ENCODE measurements at places on chromosomes 5 and 9.

DNA sequence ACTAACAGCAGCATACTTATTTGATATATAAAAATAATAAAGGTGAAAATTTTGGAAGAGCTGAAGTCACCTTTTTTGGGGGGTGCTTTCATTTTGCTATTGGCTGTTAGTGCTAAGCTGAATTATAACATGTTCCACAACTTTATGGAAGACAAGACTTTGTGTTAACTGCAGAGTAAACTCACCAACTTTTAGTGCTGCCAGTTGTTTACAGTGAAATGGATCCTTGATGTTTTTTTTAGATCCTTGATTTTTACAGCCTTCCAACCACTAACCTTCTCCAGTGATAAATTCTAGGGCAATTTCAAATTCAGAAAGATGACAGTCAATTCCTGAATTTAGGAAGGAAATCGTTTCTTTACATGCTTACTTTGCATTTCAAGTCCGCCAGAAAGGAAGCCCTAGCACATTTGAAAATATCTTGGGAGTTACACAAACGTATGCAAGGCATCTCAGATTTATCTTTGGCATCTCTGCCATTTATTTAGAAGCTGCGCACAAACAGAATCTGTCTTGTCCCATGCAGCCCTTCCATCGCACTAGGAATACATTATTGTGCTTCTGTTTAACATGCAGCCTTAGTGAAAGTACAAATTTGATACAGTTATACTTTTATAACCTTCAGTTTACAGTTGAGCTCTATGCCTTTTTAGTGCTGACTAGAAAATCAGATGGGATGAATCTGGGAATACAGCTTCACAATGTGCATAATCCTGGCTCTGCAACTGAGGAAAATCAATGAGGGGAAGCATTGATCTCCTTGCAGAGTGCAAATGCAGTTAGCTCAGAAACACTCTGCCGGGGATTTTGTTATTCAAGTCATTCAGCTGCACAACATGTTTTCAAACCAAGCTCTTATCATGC is 142.4 kb upstream of the ZNF608 start:
- H3K27me3 ChIP-seq = no peaks in the 10 kb centered on the region
- H3K4me3 ChIP-seq = no peak overlapping the region
- no peaks in the 10 kb centered on the region for H3K36me3 ChIP-seq
- peaks cover 12% of the 10 kb centered on the region for H3K4me1 ChIP-seq

GRCh38 chr5:61286446-61287132 is 45.5 kb upstream of the ZSWIM6 start:
- H3K4me1 ChIP-seq = no peaks in the 10 kb centered on the region
- H3K27ac ChIP-seq = no peak overlapping the region
- no peak for DNase-seq
- H3K36me3 ChIP-seq = no peaks in the 10 kb centered on the region

DNA sequence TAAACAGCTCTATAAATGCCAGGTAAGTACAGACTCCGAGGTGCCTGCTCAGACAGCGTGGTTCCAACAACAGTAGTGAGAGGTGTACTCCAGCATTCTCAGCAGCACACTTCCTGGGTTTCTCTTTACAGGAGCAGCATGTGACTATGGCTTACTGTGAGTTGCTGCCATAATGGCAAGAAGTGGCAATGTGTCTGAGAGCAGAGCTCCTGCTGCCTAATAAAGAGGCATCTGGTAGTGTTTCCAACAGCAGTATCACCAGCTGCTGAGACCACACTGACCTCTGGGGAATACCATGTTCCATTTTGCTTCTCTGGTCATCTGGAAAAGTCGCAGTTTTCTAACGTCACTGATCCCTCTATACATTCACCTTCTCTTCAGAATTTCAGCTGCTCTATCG is 398.2 kb downstream of the SLCO4C1 start:
- H3K4me1 ChIP-seq = no peaks in the 10 kb centered on the region
- H3K4me3 ChIP-seq = no peak overlapping the region
- no peaks in the 10 kb centered on the region for H3K27me3 ChIP-seq
- DNase-seq = peak; percentile 3
- no peaks in the 10 kb centered on the region for H3K36me3 ChIP-seq

- H3K27ac ChIP-seq = no peak overlapping the region
- H3K27me3 ChIP-seq = peaks cover 20% of the 10 kb centered on the region
- no peak overlapping the region for H3K4me3 ChIP-seq
- no peak for DNase-seq
Measured at GRCh38 chr9:89757776-89758528, 153.1 kb downstream of the GADD45G start.

DNA sequence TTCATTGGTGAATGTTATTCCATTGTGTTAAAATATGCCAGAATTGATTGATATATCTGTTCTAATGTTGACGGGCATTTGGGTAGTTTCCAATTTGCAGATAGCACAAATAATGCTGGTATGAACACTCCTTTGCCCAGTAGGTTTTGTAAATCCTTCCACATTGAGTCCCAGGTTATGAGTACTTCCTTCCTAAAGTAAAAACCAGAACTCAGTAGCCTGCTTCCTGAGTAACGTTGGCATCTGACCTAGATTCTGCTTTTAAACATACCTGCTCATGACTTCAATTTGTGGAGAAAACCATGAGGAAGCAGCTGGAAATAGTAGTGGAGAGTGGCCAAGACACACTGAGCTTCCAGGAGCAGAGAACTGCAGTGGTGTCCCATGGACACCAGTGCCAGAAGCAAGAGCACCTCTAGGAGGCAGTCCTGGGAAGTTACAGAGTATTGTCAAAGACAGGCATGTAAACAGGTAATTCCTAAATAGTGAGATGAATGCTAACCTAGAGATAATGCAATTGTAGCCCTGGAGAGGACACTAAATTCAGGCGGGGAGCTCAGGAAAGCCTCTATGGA is 24.3 kb upstream of the RASGRF2 start:
- H3K4me3 ChIP-seq = no peak overlapping the region
- H3K27ac ChIP-seq = no peak overlapping the region
- no peaks in the 10 kb centered on the region for H3K27me3 ChIP-seq

DNA sequence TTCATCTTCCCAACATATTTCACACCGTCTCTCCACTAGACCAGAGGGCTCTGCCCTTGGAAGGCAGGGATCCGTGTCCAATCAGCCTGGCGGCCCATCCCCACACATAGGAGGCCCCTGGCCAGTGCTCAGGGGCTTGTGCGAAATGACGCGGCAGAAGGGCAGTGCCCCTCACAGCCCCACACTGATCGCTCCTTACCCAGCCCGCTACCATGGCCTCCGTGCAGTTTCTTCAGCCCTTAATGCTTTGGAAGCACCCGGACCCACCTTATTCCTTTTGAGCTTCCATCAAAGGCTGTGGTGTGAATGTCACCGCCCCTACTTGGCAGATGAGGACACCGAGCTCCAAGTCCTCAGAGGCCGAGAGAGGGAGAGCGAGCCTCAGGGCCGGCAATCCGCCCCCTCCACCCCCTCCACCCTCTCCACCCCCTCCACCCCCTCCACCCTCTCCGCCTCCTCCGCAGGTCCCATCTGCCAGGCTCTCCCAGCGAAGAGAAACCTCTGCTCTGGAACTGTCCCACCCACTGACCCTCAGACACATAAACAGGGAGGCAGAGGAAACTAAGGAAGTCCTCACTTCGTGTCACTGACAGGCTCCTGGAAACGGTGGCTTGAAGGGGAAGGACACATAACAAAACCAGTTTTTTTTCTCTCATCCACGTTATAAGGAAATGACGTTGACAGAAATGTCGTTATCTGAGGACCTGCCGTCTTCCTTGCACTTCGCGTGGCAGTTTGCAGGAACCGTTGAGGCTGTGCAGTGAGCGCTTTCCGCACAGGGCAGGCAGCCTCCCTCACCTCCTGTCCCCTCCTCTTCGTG is 13.9 kb downstream of the QSOX2 start:
- H3K4me1 ChIP-seq = peaks cover 4% of the 10 kb centered on the region
- no peak overlapping the region for H3K4me3 ChIP-seq
- DNase-seq = no peak
- H3K27ac ChIP-seq = no peak overlapping the region

DNA sequence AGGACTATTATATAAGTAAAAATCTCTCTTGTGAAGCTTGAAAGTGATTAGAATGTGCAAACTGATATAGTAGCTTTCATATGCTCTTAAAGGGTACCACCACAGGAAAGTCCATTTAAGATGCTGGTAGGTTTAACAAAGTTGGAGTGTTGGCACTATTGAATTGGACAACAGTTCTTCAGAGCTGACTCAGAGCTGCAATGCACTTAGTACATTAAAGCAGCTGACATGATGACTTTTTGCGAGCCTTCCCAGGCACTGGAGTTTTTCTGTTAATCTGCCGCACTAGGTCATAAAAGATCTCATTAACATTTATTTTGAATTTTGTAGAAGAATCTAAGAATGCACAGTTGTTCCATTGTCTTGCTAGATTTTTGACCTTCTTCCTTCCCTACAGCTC is 243.8 kb downstream of the ADAMTSL1 start:
- peaks cover 3% of the 10 kb centered on the region for H3K27me3 ChIP-seq
- H3K4me3 ChIP-seq = no peak overlapping the region
- H3K4me1 ChIP-seq = peaks cover 4% of the 10 kb centered on the region
- H3K27ac ChIP-seq = no peak overlapping the region

- H3K4me1 ChIP-seq = no peaks in the 10 kb centered on the region
- no peak overlapping the region for H3K27ac ChIP-seq
- no peaks in the 10 kb centered on the region for H3K27me3 ChIP-seq
Measured at GRCh38 chr5:119332208-119332607, 23.6 kb upstream of the TNFAIP8 start.

- H3K27ac ChIP-seq = no peak overlapping the region
- H3K4me3 ChIP-seq = no peak overlapping the region
- no peaks in the 10 kb centered on the region for H3K27me3 ChIP-seq
- DNase-seq = peak; percentile 19
- H3K4me1 ChIP-seq = no peaks in the 10 kb centered on the region
Measured at GRCh38 chr5:41517909-41518308, 7.5 kb upstream of the PLCXD3 start.

DNA sequence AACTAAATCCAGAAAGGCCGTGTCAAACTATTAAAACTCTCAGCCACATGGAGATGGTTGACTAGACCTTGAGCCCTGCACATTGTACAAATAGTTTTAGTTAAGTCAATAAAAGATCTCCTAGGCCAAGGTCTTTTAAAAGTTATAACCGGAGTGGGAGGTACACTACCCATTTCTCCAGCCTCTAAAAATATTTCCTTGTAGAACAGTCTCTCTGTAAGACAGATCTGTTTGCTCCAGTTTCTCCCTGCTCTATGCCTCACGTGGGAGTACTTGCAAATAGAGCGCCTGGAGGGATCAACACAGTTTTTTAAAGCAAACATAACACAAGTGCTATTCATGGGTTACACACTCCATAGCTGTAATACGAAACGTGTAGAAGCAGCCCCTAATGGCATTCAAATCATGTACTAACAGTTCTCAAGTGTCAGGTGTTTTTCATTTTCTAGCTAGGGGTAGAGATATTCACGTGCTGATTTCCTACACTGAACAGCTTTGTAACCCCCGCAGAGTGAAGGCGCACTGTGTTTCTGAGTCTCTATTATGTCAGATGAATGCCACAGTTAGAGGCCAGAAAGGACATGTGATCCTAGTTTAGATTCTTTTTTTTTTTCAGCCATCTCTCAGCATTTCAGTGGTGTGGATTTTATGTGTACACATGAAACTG is 703.4 kb upstream of the GRAMD2B start:
- H3K27me3 ChIP-seq = no peaks in the 10 kb centered on the region
- H3K4me3 ChIP-seq = no peak overlapping the region
- peak overlapping the region; percentile 53 for H3K27ac ChIP-seq
- peak; percentile 72 for DNase-seq
- H3K36me3 ChIP-seq = no peaks in the 10 kb centered on the region
- no peaks in the 10 kb centered on the region for H3K4me1 ChIP-seq

GRCh38 chr5:139655727-139656271 is 7.7 kb downstream of the CXXC5 start:
- DNase-seq = peak; percentile 82
- H3K27ac ChIP-seq = peak overlapping the region; percentile 96
- H3K36me3 ChIP-seq = peaks cover 10% of the 10 kb centered on the region
- H3K27me3 ChIP-seq = no peaks in the 10 kb centered on the region
- H3K4me3 ChIP-seq = no peak overlapping the region

DNA sequence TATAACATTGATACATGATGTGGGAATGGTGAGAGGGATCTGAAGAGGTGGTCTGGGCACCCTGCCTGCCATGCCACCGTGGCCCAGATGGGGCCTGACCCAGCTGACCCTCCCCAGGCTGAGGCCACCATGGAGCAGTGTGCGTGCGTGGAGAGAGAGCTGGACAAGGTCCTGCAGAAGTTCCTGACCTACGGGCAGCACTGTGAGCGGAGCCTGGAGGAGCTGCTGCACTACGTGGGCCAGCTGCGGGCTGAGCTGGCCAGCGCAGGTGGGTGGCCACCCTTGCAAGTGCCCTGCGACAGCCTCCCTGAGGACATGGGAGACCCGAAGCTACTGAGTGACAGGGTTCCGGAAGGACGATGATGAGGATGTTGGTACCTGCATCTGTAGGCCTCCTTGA is 7.2 kb downstream of the RMND5B start:
- peaks cover 60% of the 10 kb centered on the region for H3K36me3 ChIP-seq
- H3K27ac ChIP-seq = no peak overlapping the region
- no peak for DNase-seq
- no peak overlapping the region for H3K4me3 ChIP-seq
- peaks cover 12% of the 10 kb centered on the region for H3K4me1 ChIP-seq

- H3K4me1 ChIP-seq = peaks cover 42% of the 10 kb centered on the region
- no peak overlapping the region for H3K4me3 ChIP-seq
- DNase-seq = peak; percentile 85
- H3K36me3 ChIP-seq = no peaks in the 10 kb centered on the region
- no peaks in the 10 kb centered on the region for H3K27me3 ChIP-seq
- peak overlapping the region; percentile 92 for H3K27ac ChIP-seq
Measured at GRCh38 chr5:172496671-172497371, 42.5 kb upstream of the SH3PXD2B start.

DNA sequence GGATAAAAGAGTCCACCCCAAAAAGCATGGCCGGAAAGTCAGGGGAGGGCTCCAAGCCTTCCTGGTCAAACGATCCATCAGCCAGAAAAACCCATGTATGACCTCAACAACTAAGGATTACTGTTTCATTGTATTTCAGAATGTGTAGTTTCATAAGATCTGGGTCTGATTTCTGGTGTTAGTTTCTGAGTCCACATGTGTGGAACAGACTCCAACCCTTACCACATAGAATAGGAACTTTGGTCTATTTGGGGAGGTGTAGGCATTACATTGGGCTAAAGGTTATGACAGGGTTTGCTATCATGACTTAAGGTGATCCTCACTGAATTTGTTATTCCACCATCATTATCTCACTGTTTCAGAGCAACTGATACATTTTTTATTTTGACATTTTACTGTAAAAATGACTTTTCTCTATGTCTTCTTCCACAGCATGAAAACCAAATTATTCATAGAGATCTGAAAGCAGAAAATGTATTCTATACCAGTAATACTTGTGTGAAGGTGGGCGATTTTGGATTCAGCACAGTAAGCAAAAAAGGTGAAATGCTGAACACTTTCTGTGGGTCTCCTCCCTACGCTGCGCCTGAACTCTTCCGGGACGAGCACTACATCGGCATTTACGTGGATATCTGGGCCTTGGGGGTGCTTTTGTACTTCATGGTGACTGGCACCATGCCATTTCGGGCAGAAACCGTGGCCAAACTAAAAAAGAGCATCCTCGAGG is 33.5 kb downstream of the HMGCS1 start:
- no peaks in the 10 kb centered on the region for H3K27me3 ChIP-seq
- no peaks in the 10 kb centered on the region for H3K4me1 ChIP-seq
- H3K4me3 ChIP-seq = no peak overlapping the region
- H3K27ac ChIP-seq = no peak overlapping the region

- no peaks in the 10 kb centered on the region for H3K36me3 ChIP-seq
- no peak overlapping the region for H3K4me3 ChIP-seq
- H3K27ac ChIP-seq = no peak overlapping the region
Measured at GRCh38 chr5:175921061-175921730, 46.9 kb downstream of the THOC3 start.

GRCh38 chr9:109828254-109828653 is 48.3 kb downstream of the PALM2AKAP2 start:
- no peaks in the 10 kb centered on the region for H3K27me3 ChIP-seq
- no peak overlapping the region for H3K4me3 ChIP-seq
- H3K27ac ChIP-seq = no peak overlapping the region
- DNase-seq = no peak
- peaks cover under 1% of the 10 kb centered on the region for H3K36me3 ChIP-seq

All from muscle of leg (tissue), 16 donors.